Kidney glomerular epithelial cell (primary cell): ENCODE measurements at places on chromosomes 7 and 10.
A peak's percentile ranks its signal among the peaks of the same experiment; 100 is the strongest.

GRCh38 chr7:96508371-96508770, 186.5 kb upstream of the SLC25A13 start:
- no peak for DNase-seq

- no peak for DNase-seq
Observed at GRCh38 chr10:124222988-124223710, 129.8 kb upstream of the CHST15 start.

- peak; percentile 35 for DNase-seq
Observed at GRCh38 chr7:18638594-18639452, 143.3 kb downstream of the HDAC9 start.

DNA sequence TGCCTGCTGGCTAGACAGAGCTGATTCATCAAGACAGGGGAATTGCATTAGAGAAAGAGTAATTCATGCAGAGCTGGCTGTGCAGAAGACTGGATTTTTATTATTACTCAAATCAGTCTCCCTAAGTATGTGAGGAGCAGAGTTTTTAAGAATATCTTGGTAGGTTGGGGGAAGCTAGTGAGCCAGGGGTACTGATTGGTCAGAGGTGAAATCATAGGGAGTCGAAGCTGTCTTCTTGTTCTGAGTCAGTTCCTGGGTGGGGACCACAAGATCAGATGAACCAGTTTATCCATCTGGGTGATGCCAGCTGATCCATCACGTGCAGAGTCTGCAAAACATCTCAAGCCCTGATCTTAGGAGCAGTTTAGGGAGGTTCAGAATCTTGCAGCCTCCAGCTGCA, 39.8 kb downstream of the FOXI2 start:
- DNase-seq, result no peak

- no peak for DNase-seq
Observed at GRCh38 chr10:22505911-22506685, 160.8 kb downstream of the SPAG6 start.

DNA sequence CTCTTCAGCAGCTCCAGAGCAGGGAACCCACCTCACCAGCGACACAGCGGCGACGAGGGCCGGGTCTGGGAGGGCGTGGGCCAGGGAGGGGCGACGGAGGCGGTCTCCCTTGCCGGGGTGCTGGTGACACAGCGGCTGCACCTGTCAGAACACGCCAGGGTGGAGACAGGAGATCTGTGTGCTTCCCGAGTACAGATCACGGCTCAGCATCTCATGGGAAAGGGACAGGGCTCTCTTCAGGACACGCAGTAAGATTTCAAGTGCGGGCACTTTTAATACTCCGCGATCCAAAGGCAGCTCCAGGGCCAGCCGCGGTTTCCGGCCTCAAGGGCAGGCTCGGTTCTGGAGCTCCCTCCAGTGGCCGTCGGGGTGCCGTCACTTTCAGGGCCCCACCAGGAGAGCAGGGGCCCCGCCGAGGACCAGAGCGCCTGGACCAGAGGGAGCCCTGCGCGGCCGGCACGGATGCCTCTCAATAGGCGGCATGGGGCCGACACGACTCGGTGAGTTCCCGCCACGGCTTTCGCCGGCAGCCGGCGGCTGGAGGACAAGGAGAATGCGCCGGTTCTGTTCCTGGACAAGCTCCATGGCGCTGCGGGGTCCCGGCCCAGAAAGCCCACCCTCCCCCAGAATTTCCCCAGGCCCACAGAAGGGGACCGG, 21.4 kb downstream of the GPR146 start:
- peak; percentile 39 for DNase-seq

DNA sequence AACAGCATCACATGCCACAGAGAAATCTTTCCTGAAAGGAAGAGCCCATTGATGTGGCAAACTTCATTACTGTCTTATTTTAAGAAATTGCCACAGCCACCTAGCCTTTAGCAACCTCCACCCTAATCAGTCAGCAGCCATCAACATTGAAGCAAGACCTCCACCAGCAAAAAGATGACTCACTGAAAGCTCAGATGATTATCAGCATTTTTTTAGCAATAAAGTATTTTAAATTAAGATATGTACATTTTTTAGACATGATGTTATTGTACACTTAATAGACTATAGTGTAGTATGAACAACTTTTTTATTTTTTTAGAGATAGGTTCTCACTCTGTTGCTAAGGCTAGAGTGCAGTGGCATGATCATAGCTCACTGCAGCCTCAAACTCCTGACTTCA, 14.8 kb downstream of the STEAP1B start:
- no peak for DNase-seq

- DNase-seq, result no peak
Observed at GRCh38 chr10:55441777-55442176, 640.7 kb upstream of the PCDH15 start.

DNA sequence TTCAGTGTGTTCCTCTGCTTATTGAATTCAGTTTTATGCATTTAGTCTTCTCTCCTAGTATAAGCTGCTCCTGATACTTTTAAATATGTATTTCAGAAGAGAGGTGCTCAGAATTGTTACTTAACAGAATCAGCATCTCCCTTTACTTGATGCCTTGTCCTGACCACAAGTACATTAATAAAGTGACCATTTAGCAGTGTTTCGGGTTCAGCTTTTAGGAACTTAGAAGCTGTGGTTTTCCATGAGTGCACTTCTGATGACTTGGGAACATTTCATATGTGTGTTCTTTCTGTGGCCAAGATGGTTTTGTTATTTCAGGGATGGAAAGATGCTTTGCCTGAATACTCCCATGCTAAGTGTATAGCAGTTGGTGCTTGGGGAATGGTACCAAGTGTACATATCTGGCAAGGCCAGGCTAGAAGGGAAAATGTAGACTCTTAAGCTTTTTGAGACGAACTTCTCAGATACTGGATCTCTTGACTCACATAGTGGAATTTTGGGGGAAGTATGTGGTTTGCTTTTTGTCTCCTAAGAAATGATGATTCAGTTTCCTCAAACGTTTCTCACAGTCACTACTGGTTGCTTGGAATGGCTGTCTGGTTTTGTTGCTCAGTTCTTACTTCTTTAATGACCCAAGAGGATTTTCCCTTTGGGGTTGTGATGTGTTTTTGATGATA, 17.2 kb downstream of the SGPL1 start:
- DNase-seq, result peak; percentile 80

DNA sequence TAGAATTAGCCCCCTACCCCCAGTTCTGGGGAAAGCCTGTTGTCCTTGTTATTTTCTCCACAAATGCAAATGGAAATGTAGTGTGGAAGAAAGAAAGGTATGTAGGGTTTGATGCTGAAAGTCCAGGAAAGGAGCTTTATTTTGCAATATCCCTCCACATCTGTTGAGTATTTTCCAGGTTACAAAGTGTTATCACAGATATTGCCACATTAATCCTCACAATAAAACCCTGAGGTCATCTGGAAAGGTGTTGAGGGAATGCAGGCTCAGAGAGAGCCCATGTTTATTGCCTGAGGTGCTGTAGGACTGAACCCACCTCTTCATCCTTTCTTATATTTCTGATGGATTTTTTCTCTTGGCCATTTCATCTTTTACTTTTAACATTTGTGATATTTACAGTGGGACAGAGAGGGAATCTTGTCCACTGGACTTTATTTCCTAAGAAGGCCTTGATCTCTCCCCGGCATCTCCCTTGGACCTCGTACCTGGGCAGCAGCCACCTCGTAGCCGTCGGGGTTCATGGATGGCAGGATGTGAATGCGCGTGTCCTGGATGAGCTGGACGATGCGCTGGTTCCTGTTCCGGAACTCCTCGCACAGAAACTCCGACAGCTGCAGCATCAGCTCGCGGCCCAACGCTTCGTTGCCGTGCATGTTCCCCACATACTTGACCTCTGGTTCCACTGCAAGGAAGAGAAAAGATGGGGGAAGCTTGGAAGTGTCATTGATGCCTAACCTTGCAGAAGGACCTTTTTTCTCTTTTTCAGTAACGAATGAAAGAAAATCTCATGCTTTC, 6.0 kb downstream of the CPN1 start:
- no peak for DNase-seq

DNA sequence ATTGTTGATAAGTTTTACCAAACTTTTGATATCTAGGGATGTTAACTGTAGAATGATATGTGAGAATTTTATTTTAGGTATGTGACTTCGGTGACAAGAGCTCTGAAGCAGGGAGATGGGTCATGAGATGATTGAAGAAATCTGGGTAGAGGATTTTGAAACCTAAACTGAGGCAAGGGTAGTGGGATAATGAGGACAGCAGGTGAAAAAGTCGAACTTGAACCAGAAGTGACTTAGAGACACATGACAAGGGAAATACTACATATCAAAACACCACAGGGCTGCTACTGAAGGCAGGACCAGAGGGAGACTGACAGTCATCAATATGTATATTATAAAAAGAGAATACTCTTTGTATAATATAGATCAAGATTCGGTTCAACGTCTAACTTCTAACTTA, 113.2 kb downstream of the WDFY4 start:
- DNase-seq, result no peak

DNA sequence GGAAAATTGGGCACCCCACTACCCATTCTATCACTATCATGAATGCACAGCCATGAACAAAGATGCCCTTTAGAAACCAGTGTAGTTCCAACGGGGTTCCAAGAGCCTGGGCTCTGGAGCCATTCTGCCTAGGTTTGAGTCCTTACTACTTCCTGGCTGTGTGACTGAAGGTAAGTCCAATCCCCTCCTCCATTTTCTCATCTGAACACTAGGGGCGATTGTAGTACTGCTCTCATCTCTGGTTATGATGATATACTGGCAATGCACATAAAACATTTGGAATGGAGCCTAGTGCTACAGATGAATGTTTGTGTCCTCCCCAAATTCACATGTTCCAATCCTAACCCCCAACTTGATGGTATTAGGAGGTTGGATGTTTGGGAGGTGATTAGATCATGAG, 28.1 kb upstream of the CDH23 start:
- DNase-seq, result no peak

- no peak for DNase-seq
Observed at GRCh38 chr7:81248420-81248819, 329.6 kb upstream of the SEMA3C start.

DNA sequence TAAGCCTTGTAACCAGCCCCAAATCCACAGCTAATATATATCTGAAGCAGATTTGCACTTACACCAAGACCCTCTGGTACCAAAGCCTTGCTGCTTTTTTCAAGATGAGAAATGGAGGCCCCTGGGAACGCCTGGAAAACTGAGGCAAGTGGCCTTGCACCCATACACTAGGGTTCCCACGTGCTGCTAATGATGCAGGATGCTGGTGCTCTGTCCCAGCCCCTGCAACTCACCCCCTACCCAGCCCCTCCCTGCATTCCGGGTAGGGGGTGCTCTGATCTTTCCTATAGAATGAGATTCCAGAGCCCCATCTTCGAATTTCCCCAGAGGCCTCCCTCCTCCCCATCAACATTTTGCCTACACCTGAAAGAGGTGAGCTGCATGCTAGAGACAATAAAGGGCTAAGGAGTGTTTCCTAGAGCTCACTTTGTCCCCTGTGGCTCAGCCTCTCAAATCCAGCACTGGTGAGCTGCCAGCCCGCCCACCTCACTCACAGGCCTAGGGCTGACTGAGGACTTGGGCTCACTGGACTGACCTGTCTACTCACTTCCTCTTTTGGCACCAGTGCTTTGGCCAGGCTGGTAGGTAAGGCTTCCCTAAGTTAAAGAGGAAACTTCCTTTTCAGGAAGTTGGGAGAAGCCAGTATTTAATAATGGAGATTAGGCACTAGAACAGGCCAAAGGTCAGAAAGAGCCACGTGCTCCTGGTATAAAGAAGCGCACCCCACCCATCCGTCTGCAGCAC, 9.8 kb downstream of the RBP4 start:
- DNase-seq, result no peak

- DNase-seq, result no peak
Observed at GRCh38 chr7:87499494-87499893, 24.0 kb upstream of the ABCB4 start.

GRCh38 chr10:129335942-129336341, 131.1 kb upstream of the MGMT start:
- DNase-seq, result no peak

GRCh38 chr7:126398285-126398684, 854.5 kb downstream of the GRM8 start:
- DNase-seq, result no peak

GRCh38 chr7:96497567-96497966, 175.7 kb upstream of the SLC25A13 start:
- no peak for DNase-seq

GRCh38 chr10:29157321-29157720, 131.5 kb upstream of the LYZL1 start:
- no peak for DNase-seq
